NCI-H1930 (cell line): ENCODE measurements at places on chromosomes 5 and 9.

- no peak for DNase-seq
Observed at GRCh38 chr5:81023261-81023970, 63.3 kb downstream of the RASGRF2 start.

- no peak for DNase-seq
Observed at GRCh38 chr9:95771556-95772246, 103.8 kb upstream of the ERCC6L2 start.

DNA sequence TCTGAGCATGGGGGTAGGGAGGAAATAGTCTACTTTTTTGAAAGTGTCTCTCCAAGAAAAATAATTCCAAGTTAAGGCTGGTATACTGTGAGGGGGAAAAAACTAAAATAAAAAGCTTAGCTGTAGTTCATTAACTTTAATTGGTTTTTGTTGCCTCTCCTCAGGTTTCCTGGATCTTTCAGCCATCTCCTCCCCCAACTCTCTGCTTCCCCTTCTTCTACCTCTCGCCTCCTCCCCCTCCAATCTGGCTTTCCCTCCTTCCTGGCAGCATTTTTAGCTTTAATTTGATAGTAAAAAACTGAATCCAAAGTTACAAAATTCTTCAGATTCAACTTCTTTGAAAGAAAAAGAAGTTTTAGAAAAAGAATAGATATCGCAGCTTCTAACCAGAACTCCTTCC is 462.6 kb downstream of the CETN3 start:
- no peak for DNase-seq

GRCh38 chr9:31027678-31028077 is 1356.8 kb upstream of the ACO1 start:
- DNase-seq, result no peak

GRCh38 chr5:137051161-137051560 is 448.0 kb downstream of the SPOCK1 start:
- DNase-seq, result no peak

- DNase-seq, result no peak
Observed at GRCh38 chr9:78112406-78112805, 80.8 kb upstream of the GNAQ start.

GRCh38 chr9:4030751-4031150 is 269.1 kb downstream of the GLIS3 start:
- no peak for DNase-seq

- DNase-seq, result no peak
Observed at GRCh38 chr9:3850098-3850497, 324.3 kb upstream of the RFX3 start.
